Activated CD8-positive, alpha-beta T cell treated with anti-CD3 and anti-CD28 coated beads for 36 hours (primary cell): ENCODE measurements at places on chromosomes 3 and 15. TPM values are rescaled to one million over a fixed set of nuclear protein-coding genes. Genes with fewer than 3 reads are reported as not detected.
A peak's percentile ranks its signal among the peaks of the same experiment; 100 is the strongest.

Gene TNNC1
- 4.8 TPM for total RNA-seq

Gene PPP2R3A
- 0.51 TPM for total RNA-seq

- no peak for DNase-seq
Observed at GRCh38 chr3:167054926-167055325, 325.2 kb downstream of the ZBBX start.

GRCh38 chr3:146222204-146223046 lies 28.5 kb downstream of the PLSCR4 start:
- DNase-seq: no peak

DNA sequence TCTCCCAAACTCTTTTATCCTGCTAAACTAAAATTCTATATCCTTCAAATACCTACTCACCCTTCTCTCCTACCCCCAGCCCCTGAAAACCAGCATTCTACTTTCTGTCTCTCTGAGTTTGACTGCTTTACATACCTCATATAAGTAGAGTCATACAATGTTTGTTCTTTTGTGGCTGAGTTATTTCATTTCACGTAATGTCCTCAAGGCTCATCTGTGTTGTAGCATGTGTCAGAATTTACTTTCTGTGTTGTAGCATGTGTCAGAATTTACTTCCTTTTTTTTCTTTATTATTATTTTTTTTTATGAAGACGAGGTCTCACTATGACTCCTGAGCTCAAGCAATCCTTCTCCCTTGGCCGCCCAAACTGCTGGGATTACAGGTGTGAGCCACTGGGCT lies 20.1 kb downstream of the IFT122 start:
- no peak for DNase-seq

GRCh38 chr3:31936420-31937060 lies 44.5 kb downstream of the OSBPL10 start:
- DNase-seq: no peak

- no peak for DNase-seq
Observed at GRCh38 chr3:76138921-76139320, 353.6 kb upstream of the ZNF717 start.

DNA sequence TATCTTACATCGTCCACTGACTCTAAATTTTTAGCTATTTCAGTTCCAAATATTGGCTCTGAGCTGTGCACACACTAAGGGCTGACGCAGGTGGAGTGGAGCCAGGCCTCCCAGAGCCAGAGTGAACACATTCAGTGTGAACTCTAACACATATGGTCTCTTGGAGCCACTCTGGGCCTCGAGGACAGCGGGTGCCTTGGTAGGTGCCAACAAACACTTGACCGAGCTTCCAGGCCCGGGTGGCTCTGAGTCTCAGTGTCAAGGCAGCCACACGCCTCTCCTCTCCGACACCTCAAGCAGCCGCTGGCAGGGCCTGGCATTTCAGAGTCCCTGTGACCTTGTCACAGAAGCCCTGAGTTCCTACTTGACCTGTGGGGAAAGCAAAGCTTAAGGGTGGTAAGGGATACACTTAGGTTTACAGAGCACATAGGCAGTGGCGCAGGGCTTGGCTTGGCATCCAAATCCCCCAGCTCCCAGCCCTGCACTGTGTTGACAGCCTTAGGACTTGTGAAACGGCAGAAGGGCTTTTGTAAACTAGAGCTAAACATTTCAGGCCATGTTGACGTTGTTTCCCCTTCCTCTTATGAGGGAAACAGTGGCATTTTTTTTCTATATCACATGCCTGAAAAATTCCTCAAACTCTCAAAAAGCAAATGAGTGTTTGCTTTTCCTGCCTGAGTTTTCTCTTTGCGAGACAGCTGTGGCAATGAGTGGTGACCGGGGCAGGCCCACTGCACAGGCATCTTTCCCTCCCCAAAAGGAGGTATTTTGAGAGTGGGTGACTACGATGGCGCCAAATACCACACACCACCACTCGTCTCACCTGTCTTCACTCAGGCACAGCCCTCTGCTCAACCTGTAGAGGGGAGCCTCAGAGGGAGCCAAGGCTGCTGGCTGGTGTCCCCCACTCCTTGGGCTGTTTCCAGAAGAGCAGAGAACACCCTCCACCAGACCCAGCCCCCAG lies 60.8 kb downstream of the DAPK2 start:
- no peak for DNase-seq

GRCh38 chr3:32432045-32432710 lies 40.5 kb downstream of the CMTM7 start:
- DNase-seq: peak; percentile 44

DNA sequence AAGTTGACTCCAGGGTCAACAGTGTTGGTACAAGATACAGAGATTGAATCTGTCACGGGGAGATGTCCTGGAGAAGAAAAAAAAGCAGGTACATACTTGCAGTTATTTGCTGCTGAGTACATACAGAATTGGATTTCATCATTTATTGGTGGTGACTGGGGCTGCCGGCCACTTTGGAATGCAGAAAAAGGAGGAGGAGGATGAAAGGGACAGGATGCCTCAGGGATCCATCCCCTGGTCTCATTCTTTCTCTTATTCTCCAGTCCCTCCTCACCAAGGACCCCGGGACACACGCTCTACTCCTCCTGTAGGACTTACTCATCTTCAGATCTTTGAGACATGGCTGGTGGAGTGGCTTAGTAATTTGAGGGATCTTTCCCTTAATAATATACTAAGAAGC lies 30.0 kb upstream of the MEIS2 start:
- no peak for DNase-seq

DNA sequence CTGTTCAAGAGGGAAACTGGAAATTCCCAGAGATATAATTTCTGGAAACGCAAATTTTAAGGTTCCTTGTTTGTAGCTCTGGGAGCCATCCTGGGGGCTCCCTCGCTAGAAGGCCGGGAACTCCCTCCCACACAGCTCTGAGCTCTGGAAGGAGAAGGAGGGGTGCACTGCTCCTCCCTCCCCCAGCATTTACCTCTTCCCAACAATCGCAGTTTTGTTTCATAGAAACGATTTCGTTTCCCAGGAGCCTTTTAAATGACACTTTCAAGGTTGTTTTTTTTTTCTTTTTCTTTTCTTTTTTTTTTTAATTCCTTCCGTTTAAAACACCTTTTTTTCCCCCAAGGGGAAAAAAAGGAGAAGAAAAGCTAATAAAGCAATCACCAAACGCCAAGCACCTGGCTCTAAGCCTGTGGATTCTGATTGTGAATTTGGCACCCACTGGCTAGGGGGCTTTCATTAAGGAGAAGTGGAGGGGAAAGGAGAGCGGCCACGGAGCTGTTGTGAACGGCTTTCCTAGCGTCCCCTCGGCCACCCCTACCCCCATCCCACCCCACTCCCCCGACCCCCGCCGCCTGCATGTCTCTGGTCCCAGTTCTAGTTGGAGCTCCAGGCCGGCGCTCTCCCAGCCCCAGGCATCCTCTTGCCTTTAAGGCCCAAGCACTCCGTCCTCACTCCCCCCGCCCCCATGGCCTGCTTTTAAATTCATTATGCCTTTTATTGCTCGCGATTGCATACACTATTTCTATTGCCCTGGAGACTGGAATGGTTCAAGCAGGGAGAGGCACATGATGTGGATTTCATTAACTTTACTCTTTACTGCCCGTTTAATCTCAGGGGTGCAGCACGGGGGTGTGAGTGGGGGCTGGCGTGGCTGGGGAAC lies 13.6 kb upstream of the CCDC33 start:
- DNase-seq: no peak

GRCh38 chr3:56379723-56380287 lies 88.5 kb downstream of the ERC2 start:
- DNase-seq: no peak

GRCh38 chr15:89114990-89115389 lies 26.7 kb downstream of the ABHD2 start:
- DNase-seq: no peak

DNA sequence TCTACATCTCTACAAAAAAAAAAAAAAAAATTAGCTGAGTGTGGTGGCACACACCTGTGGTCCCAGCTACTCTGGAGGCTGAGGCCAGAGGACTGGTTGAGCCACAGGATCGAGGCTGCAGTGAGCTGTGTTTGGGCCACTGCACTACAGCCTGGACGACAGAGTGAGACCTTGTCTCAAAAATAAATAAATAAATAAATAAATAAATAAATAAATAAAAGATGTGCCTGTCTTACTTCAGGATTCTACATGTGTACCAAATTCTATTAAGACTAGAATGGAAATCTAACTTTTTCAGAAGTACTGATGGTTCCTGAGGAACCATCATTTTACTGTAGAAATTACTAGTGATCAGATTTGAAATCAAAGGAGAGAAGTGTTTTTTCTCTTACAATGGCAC lies 51.9 kb downstream of the TTBK2 start:
- no peak for DNase-seq
